Left colon (tissue), 2 donors: ENCODE measurements at places on chromosomes 5 and 9.

GRCh38 chr9:94160594-94161501 lies 76.6 kb downstream of the PTPDC1 start:
- DNase-seq = no peak

DNA sequence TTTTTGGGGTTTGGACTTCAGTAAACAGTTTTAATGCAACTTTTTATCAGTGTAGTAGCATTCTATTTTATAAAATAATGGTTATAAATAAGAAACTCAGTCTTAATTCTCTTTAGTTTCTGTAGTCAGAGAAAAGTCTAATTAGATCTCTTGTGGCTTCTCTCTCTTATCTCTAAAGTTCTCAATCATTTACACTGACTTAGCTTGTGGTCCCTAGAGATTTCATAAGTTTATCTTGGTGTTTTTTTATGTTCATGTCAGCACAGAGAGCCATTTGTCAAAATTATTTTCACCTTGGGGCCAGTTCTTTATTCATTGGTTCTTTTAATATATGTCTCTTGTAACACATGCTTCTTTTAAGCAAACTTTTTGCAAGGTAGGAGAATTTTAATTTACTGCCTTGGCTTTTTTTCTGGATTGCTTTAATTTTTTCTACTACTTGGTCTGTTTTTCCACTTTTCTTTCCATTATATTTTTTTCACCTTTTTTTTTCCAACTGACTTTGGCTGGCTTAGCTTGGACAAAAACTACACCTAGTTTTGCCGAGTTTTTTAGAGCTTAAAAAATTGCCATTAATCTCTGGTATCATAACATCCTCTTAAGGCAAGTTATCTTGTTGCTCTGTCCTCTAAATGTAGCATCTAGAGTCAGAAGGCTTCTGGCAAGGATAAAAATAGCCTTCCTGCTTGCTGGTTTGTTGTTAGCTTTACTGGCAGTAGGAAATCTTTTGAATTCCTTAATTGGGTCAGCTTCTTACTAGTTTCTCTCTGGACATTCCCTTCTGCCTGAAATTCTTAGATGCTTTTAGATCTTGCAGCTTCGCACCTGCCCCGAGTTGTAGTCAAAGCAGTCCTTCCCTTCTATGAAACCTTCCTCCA lies 35.3 kb downstream of the CPEB4 start:
- no peak for DNase-seq

- no peak for DNase-seq
Observed at GRCh38 chr5:134626369-134627014, 6.1 kb downstream of the SAR1B start.

GRCh38 chr5:39631958-39632357 lies 207.2 kb upstream of the DAB2 start:
- DNase-seq = no peak
